ENCODE measurements at places on chromosomes 2 and 18.

DNA sequence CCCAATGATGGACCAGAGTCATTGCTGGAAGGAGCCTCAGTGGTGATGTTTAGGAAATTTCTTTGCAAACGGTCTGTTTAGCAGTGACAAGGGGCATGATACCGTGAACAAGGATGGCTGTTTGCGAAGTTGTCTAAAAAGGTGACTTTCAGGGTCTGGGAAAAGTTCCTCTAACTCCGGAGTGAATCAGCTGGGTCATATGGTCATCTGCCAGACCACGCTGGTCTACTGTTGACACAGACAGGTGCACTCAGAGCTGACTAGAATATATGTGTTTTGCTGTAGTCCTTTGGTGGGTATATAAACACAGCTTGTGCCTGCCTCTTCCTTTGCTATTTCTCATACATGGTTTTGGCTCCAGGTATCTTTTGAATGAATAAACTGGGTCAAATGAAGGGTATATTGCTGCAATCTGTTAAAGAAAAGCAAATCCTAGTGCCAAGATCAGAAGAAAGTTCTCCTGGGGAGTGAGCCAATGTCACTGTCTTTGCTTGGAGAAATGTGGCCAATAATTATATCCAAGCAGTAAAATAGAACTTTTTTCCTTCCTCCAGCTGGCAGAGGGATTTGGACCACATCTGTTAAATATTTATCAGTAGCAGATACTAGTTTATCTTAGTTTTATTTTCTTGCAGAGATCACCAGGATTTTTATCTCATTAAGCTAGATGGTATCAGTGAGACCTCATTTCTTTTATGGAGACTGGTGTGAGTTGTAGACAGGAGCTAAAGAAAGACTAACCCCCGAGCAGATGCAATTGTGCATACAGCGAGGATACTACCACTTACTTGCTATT lies 286.0 kb downstream of the TRIB2 start:
- DNase-seq: no peak

DNA sequence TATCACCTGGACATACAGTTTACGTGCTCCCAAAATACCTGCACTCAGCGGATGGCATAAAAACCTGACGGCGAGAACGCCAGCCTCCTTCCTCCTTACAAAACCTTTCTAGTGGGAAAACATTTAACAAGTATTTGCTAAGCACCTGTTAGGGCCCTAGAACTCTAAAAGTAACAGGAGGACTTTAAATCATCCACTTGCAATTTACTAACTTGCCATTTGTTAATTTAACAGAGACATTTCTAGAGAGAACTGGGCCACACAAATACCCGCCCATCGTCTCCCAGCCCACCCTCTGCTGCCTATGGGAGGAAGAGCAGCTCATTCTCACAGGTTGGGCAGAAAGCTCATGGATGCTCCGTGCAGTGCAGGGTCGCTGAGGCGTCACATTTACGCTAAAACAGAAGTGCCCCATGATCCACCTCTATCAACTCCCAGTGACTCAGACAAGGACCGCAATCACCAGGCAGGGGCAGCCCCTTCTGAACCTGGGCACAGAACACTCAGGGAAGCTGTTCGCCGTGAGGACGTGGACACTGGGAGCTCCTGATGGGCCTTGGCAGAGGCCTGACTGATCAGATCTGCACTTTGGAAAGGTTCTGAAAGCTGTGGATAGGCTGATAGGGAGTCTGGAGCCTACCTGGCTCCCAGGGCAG lies 106.9 kb downstream of the HDAC4 start:
- no peak for DNase-seq

DNA sequence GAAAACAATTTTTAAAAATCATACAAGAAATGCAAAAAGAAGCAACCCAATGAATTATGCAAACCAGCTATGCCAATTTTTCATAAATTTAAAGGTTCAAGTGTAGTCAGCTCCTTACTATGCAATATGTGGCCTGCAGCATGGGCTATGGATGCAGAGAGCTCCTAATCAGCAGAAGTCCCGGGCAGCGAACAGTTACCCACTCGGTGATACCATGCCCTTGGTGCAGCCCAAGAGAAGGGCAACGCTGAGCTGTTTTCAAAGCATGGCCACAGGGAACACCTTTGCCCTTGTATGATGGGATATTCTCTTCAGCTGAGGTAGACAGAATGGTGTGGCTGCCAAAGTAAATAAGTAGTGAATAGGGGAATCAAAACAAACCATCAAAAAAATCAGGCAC lies 17.3 kb upstream of the ARL5A start:
- no peak for DNase-seq

DNA sequence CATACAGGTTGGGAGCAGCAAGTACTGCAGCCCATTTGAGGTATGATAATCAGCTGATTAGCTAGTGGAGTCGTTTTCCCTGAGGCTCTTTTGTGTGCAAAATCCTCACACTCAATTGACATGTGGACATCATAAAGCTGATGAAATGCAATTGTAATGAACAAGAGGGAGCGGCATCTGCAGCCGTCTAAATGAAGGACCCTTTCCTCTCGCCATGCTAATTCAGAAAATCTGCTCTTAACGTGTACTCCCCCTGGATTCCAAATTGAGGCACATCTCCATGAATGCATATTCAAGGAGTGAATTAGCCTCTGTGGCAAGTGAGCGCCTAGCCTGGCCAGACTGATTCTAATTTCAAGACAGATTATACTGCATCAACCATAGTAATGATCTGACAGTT lies 260.9 kb upstream of the ATP5MC3 start:
- no peak for DNase-seq

All from EL (cell line).